Mesenchymal stem cell (in vitro differentiated cells and primary cell): ENCODE measurements at places on chromosomes 4 and X.

DNA sequence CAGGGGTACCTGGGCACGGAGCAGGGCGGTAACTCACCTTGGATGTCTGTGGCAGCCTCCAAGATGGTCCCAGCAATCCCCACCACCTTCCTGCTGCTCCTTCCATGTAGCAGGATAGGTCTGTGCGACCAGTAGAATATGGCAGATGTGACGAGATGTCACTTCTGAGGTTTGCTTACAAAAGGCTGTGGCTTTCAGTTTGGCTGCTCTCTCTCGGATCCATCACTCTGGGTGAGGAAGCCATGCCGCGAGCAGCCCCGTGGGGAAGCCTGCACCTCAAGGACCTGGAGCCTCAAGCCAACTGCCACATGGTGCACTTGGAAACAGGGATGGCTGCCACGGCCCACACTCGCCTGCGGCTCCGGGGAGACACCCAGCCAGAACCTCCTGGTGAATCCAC is 37.6 kb downstream of the WFS1 start:
- peaks cover 45% of the 10 kb centered on the region for H3K36me3 ChIP-seq
- DNase-seq, result no peak
- H3K4me1 ChIP-seq, result peaks cover 3% of the 10 kb centered on the region
- no peak overlapping the region for H3K4me3 ChIP-seq
- H3K27me3 ChIP-seq, result no peaks in the 10 kb centered on the region

DNA sequence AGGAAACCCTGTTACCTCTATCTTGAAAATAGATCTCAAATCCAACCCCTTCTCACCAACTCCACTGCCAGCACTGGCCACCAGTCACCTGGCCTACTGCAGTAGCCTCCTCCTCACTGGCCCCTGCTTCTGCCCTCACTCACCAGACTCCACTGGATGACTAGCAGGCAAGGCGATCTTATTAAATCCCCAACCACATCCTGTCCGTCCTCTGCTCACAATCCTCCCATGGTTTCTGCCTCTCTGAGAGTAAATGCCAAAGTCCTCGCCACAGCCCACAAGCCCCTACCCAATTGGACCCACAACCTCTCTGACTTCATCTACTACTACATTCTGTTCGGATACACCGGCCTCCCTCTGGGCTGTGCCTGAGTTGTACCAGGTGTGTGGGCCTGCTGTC is 5.4 kb upstream of the PIM2 start:
- H3K4me3 ChIP-seq, result no peak overlapping the region
- no peak for DNase-seq
- peaks cover 9% of the 10 kb centered on the region for H3K27me3 ChIP-seq
- peaks cover 50% of the 10 kb centered on the region for H3K36me3 ChIP-seq
- H3K4me1 ChIP-seq, result peaks cover 5% of the 10 kb centered on the region
- H3K27ac ChIP-seq, result no peak overlapping the region

- H3K27me3 ChIP-seq, result no peaks in the 10 kb centered on the region
- H3K4me1 ChIP-seq, result no peaks in the 10 kb centered on the region
These were observed 262.7 kb upstream of the ETNPPL start for GRCh38 chr4:109025471-109026076.

DNA sequence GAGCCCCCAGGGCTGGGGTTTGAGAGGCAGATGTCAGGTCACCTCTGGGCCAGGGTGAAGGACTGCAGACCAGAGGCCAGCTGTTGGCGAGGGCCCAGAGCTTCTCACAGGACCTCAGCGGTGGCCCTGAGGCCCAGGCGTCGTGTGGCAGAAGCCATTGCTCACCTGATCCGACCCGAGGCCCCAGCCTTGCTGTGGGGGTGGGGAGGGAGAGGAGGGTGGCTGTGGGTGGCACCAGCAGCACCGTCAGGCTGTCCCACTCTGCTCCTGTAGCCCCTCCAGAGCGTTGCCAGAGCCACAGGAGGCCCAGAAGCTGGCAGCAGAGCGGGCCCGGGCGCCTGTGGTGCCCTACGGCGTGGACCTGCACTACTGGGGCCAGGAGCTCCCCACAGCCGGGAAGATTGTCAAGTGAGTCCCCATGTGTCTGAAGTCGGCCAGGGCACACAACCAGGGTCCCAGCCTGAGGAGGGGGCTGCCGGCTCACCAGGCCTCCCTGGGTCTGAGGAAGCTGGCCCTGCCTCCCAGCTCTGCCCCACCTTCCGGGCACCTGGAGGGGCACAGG is 28.8 kb downstream of the UVSSA start:
- H3K36me3 ChIP-seq, result peaks cover 75% of the 10 kb centered on the region
- DNase-seq, result no peak
- no peaks in the 10 kb centered on the region for H3K27me3 ChIP-seq

DNA sequence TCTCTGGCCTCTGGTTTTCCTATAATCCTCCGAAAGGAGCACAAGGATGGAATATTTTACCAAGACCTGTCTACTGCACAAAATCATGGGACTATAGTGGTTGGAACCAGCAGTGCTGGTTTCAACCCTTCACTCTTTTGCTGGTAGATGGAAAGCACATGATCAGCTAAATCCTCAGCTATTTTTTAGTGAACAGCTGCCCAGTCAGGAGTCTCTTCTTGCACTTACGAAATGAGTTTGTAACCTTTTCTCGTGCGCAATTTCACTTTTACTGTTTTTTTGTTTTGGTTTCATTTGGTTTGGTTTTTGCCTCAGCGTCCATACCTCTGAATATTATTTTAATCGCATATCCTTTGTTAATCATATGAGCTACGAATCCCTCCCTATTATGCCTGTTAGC is 418.5 kb upstream of the CPEB2 start:
- H3K36me3 ChIP-seq, result no peaks in the 10 kb centered on the region
- no peak overlapping the region for H3K4me3 ChIP-seq
- H3K27me3 ChIP-seq, result no peaks in the 10 kb centered on the region
- H3K4me1 ChIP-seq, result no peaks in the 10 kb centered on the region
- no peak for DNase-seq

DNA sequence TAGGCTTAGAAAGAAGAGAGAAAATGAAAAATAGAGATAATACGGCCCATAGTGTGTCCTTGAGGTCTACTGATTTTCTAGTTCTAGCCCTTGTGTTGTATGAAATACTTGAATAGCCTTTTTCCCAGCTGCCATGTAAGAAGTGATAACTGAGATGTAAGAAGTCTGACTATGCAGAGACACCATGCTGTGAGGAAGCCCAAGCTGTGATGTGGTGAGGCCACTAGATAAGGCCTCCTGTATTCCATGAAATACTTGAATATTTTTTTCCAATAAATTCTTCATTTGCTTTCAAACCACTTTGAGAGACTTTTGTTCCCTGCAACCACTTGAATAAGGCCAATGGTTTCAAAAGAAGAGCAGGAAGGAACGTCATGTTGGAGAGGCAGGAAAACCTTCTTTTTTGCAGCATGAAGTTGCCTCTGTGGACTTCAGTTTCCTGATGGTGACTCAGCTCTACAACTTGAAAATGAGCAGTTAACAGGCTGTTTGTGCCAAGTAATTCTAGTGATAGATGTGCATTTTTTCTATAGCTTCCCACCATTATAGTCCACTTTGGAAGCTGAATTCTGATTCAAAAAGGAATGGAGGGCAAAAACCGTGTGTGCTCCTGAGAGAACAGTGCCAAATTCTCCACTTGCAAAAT is 25.5 kb upstream of the FAM9C start:
- no peaks in the 10 kb centered on the region for H3K27me3 ChIP-seq
- H3K27ac ChIP-seq, result no peak overlapping the region
- no peak for DNase-seq
- no peaks in the 10 kb centered on the region for H3K4me1 ChIP-seq
- no peaks in the 10 kb centered on the region for H3K36me3 ChIP-seq

GRCh38 chr4:73499996-73500765 is 18.6 kb downstream of the AFM start:
- H3K36me3 ChIP-seq, result no peaks in the 10 kb centered on the region
- no peak overlapping the region for H3K4me3 ChIP-seq
- no peaks in the 10 kb centered on the region for H3K4me1 ChIP-seq
- peak; percentile 46 for DNase-seq
- H3K27ac ChIP-seq, result no peak overlapping the region

DNA sequence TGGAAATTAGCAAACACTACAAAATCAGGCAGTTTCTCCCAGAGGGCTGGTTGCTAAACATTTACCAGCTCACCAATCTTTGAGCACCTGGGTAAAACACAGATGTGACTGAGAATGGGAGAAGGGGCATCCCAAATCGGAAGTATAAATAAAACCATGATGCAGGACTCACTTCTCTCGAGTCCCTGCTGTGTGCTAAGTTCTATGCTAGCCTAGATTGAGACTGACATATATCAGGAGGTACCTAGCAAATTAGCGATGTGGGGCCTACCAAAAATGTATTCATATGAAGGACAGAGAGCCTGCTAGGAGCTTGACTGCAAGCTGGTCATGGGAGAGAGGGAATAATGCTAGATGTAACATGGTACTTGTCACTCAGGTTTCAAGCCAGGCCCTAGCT is 171.9 kb upstream of the PGRMC2 start:
- peaks cover 13% of the 10 kb centered on the region for H3K4me1 ChIP-seq
- no peak overlapping the region for H3K27ac ChIP-seq
- H3K4me3 ChIP-seq, result no peak overlapping the region
- no peak for DNase-seq

- H3K4me1 ChIP-seq, result no peaks in the 10 kb centered on the region
- no peak for DNase-seq
- H3K4me3 ChIP-seq, result no peak overlapping the region
These were observed 49.7 kb upstream of the TMEM164 start for GRCh38 chrX:109952985-109953905.
